ENCODE measurements at places on chromosomes 12 and 14.

DNA sequence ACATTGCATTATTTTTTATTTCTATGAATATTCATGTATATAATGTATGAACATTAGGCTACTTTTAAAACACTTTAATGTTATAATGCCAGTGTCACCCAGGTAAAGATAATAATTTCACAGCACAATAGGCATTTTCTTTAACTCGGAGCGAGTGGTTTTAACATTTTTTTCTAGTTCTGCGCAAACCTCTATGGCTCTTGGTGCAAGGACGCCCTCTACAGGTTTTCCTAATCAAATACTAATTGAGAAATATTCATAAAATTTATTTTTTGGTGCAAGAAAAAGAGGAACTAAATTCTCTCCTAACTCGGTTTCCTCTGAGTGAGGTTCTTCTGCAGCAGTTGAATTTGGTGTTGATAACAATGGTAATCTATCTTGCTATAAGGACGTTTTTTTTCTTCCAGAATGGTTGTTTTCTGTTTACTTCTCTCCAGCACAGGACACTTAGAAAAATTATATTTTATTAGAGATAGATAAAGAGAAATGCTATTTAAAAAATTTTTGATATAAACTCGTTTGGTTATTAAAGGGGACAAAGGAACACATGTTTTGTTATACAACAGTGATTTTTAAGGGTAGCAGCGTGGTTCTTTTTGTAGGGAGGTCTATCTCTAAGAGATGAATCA, 2.4 kb upstream of the WIF1 start:
- peak; percentile 29 for DNase-seq

- no peak for DNase-seq
These were observed 582.0 kb downstream of the BCL11B start for GRCh38 chr14:98689951-98690350.

- no peak for DNase-seq
These were observed 10.2 kb downstream of the TIGAR start for GRCh38 chr12:4331221-4331620.

DNA sequence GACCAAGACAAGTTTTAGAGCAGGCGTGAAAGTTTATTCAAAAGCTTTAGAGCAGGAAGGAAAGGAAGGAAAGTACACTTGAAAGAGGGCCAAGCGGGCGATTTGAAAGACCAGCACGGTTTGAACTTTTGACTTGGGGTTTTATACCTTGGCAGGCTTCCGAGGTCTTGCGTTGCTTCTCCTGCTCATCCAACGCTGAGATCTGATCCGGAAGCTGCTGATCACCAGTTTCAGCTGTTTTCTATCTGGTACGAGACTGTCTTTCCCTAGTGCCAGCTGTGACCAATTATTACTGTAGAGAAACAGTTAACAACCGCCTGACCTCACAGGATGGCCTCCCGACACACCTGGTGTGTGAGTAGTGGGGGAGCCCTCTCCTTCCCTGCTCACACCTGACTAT, 20.6 kb upstream of the SNRPF start:
- DNase-seq = no peak

GRCh38 chr12:5913387-5913786, 31.7 kb downstream of the ANO2 start:
- DNase-seq = no peak

- DNase-seq = peak; percentile 67
These were observed 31.0 kb downstream of the FOXN4 start for GRCh38 chr12:109277899-109278762.

GRCh38 chr12:86249276-86249675, 6.9 kb downstream of the MGAT4C start:
- DNase-seq = no peak

GRCh38 chr12:94714378-94715114, 64.2 kb upstream of the TMCC3 start:
- DNase-seq = no peak

DNA sequence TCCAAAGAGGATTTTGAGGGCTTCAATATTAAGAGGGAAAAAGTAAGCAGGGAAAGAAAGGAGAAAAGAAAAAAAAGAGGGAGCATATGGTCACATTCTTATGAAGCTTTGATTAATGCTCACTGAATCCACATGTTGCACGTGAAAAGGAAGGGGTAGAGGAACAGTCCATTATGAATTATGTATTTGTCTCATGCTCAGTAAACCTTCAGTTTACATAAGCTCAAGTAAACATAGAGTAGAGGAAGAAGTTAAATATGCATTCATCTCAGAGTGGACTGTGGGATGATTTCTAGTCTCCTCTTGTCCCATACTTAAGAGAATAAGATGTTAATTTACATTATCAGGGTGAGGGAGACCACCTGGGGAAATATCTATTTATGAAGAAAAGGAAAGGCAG, 334.5 kb downstream of the IPO8 start:
- no peak for DNase-seq

DNA sequence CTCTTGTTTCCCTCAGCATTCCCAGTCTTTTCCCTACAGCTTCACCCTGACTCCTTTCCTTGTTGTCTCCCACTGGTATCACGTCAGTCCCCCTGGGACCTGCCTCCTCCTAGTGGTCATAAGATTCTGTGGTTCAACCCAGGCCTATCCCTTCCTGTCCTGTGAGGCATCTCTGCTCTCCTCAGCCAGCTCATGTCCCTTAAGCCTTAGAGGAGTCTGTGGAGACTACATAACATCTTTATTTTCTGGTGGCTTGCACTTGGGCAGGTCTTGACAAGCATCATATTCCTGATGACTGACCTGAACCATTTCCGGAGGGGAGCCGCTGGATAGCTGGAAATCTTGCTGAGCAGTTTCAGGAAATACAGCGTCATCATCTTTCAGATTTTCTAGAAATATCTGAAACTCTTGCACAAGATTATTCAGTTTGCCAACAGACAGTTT, 688 bp downstream of the C12orf71 start:
- DNase-seq = no peak

DNA sequence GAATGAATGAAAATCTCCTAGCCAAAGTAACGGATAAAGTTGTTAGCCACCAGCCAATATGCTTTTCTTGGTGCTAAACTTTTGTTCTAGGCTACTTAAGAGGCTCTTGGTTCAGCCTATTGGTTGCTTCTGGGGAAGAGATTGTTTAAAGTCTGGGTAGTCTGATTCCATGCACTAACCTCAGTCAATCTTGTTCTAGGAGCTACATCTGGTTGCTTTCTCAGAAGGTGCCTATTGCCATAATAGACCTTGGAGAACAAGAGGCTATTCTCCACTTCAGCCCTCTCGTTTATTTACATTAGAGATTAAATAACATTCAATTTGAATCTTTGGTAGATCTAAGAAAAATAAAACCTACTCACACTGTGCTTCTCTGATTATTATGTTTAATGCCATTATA, 40.8 kb upstream of the OTOGL start:
- no peak for DNase-seq

GRCh38 chr14:89108608-89109007, 284.2 kb downstream of the TTC8 start:
- no peak for DNase-seq

Data from hindlimb muscle (tissue), 1 donor.